NCI-H69 (cell line): ENCODE measurements at places on chromosomes 3 and 15.

GRCh38 chr3:33246786-33247185, 28.2 kb upstream of the SUSD5 start:
- DNase-seq = no peak

- DNase-seq = peak; percentile 41
Measured at GRCh38 chr3:125281381-125281780, 68.8 kb upstream of the SLC12A8 start.

DNA sequence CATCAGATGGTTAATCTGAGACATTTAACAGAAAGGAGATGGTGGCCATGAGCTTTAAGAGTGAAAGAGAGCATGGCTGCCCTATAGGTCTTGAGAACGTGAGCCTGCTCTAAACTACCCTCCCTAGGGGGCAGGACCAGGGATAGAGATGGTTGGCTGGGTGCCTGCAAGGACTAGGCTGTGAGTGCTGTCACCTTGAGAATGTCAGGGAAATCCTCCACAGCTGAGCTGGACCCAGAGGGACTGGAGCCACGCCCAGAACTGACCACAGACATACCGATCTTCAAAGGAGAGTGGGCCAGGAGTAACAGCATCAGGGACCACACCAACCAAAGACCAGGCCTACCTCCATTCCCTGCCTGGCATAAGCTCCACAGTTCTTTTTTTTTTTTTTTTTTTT, 53.6 kb upstream of the UBE2E1 start:
- DNase-seq = peak; percentile 43

DNA sequence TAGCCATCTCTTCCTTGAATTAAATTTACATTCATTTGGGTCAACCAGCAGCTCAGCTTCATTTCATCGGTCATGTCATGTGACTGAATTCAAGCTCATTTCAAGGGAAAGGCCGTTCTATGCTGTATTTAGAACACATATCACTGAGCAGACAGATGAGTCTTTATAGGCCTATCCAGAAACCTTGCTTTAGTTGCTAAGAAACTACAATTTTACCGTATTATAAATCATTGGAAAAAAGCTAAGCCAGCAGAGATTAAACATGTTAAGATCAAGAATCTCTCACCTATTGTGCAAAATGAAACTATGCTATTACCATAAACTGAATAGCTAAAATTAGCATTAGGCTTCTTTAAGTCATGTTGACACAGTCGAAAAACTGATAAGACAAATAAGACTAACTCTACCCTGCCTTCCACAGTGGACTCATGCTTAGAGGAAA, 2.2 kb downstream of the NPTN start:
- peak; percentile 1 for DNase-seq

DNA sequence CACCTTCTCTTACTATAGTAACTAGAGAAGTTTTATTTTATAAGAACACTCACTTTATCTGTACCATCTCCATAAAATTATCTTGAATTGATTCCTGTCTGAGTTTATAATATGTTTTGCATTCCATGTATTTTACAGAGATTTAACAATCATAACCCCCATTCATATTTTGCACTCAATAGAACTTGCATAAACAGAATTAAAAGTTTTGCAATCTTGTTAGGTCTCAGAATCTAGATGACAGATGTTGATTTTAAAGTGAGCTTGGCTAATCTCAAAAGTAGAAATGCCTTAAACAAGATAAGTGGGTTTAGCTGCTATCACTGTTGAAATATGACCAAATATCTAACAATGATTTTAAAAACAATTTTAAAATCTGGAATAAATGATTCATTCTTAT, 107.9 kb upstream of the EPHA6 start:
- DNase-seq = no peak

DNA sequence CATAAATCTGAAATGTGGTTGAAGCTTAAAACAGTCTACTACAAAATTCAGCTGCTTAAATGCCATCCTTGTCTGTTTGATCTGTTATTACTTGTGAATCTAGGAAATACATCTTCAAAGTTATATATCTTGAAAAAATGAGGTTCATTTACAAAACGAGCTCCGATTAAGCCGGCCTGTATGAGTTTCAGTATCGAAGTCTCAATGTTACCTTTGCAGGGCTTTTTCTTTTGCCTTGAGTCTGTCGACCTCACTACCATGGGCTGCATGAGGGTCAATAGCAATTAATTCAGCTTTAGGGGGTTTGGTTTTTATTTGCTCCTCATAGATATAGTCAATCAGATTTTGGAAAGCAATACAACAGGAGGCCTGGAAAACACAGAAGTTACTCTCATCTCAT, 23.2 kb downstream of the ERICH6 start:
- DNase-seq = no peak

- DNase-seq = peak; percentile 22
Measured at GRCh38 chr15:82056958-82057823, 11.4 kb upstream of the MEX3B start.

- DNase-seq = peak; percentile 8
Measured at GRCh38 chr3:135756106-135756668, 209.3 kb upstream of the PPP2R3A start.

GRCh38 chr3:141308588-141309218, 59.6 kb upstream of the ZBTB38 start:
- DNase-seq = peak; percentile 85

DNA sequence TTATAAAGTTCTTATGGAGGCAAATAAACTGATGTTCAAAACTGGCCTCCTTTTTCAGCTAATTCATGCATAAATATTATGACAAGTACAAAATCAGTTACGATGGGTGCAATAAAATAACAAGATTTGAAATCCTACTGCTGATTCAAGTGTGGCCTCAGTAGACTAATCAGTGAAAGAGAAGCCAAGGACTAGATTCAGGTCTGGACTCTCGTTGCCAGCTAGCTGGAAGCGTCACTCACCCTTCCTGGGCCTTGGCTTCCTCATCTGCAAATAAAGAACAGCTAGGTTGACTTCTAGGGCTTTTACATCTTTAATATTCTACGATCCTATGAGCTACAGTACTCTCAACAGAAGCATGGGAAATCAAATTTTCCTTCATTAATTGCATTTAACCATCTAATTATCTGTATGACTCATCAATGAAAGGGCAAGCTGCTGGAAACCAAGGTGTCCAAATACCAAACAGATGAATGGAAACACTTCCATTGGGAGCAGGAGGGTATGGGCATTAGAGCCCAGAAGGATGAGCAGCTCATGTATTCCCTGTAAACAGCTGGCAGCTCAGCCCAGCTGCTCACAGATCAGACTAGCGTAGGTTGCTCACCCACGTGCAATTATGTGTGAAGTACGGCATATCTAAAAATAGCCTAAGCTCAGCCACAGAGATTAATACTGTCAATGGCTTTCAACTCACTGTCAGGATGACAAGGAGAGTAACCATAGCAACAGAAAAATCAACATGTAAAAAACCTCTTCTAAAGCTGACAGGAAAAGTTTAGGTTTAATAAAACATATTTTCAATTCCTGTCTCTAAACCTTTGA, 294.8 kb downstream of the PLCL2 start:
- DNase-seq = peak; percentile 69

DNA sequence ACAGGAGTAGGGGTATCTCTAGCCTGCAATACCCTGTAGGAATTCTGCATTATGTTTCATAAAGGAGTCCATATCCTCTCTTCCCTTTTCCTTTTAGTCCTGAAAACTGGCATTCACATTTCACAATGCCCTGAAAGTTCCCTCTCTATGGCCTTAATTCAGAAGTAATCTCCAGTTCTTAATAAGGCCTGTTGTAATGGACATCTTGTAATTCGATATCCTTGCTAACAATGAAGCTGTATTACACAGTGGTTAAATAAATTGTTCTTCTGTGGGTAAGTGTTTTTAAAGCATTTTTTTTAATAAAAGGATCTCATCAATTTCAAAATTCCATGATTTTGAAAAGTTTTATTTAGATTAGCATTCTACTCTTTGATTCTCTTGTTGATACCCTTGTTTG, 34.3 kb upstream of the NEO1 start:
- no peak for DNase-seq

- DNase-seq = no peak
Measured at GRCh38 chr3:132435224-132435910, 18.1 kb downstream of the DNAJC13 start.

DNA sequence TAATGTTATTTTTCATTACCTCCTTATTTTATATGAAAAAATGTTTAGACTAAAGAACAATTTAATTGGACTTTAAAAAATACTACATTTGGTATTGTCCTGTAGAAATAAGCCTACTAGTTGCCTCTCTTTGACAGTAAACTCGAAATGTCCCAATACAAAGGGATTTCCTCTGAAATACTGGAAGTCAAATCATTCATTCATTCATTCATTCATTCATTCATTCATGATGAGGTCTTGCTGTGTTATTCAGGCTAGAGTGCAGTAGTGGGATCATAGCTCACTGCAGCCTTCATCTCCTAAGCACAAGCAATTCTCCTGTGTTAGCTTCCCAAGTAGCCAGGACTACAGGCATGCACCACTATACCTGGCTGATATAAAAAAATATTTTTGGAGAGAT, 50.6 kb upstream of the PYGO1 start:
- DNase-seq = no peak

DNA sequence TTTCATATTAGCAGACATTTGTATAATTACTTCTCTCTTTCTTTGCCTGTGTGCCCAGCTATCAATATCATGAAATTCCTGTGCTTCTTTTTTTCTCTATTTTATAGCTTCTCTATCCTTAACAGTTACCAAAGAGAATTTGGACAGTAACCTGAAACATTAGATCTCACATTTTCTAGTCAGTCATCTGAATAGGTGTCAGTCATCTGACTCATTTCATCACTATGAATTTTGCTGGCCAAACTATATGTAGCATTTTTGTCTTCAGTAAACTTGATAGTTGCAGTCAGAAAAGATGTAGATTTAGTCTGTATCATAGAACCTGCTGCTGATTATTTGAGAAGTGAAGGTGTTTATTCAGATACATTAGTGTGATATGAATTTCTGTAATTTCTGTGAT, 52.6 kb downstream of the HMG20A start:
- DNase-seq = no peak

DNA sequence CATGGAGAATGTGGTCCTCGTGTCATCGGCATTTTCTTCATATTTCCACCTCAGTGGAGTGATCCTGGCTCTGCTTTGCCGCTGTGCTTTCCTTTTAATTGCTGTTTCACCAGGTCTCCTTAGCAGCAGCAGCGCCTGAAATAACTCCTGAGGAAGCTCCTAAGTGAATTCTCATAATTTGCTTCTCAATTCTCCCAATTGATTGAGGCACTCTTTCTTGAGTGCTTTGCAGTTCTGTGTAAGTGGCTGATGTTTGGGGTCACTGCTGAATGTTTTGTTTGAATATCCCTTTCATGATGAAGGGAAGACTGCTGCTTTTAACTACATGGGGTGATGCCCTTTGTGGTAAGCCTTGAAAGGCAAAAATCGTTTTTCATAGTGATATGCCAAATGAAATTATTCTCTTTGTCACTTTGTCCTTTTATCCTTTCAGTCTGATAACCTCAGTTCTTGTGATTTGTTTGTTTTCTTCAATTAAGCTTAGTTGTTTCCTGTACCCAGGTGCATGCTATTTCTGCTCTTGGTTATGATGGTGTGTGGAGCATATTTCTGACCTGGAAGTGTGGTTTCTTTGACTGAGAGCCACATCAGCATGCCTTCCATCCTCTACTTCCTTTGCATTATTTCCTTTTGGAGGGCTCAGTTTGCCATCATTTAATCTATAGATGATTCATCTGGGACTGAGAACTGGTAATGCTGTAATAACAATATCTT, 36.7 kb downstream of the HMG20A start:
- peak; percentile 37 for DNase-seq

DNA sequence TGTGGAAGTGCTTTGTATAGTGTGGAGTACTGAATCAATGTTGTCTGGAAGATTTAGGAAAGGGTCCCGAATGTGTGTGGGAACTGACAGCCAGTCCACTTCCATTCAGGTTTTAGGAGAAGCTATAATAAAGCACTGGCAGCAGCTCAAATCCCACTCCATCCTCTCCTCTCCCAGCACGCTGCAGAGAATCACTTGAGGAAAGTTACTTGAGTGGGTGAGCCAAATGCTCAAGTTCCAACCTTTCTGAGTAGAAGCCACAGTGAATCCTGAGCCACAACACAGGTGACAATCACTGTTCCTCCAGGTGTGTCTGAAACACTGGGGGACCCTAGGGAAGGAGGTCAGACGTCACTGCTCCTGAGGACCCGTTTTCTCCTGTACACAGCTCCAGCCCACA, 106.5 kb downstream of the TIGIT start:
- DNase-seq = no peak

- no peak for DNase-seq
Measured at GRCh38 chr3:124444075-124444474, 286.2 kb upstream of the UMPS start.

- peak; percentile 67 for DNase-seq
Measured at GRCh38 chr3:39189959-39190269, 2.5 kb downstream of the XIRP1 start.

DNA sequence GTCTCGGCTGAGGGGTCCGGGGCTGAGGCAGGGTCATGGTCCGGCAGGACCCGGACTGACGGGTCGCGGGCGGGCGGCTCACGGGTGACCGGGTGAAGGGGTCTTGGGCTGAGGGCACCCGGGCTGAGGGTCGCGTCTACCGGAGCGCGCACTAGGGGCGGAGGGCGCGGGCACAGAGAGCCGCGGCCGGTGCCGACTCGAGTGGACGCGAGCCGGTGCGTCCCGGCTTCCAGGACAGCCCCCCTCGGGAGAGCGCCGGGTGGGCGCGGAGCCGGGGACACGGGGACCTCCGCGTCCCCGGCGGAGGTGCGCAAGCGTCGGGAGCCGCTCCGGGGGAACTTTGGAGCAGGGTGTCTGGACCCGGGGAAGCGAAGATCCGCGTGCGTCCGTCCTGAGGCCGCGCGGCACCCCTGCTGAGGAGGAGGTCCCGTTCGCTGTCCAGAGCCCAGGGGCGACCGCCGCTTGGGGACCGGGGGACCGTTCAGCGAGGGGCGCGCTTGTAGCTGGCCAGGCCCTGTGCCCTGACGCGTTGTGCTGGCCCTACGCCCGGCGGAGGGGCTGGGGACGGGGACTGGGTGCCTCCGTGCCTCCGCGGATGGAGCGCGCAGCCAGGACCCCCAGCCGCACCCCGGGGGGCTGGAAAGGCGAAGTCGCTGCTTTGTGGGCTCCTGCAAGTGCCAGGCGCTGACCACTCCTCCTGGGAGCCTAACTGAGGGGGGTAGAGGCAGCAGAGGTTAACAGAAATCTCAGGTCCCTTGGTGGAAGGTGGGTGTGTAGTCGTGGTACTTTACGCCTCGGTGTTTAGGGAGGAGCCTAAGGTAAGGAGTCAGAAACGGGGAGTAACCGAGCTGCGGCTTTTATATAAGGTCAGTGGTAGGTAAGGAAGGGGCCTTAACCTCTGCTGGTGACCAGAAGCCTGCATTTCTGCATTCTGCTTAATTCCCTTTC, at the start of gene PPARG:
PPARG (plus strand) TSS at position 889 of the 948 bp plus-strand sequence. CDS start 90,642 bp downstream, outside the sequence.
- peak; percentile 26 for DNase-seq

- peak; percentile 12 for DNase-seq
Measured at GRCh38 chr3:99783011-99783573, 34.6 kb upstream of the CMSS1 start.

GRCh38 chr15:35481992-35482391, 64.0 kb downstream of the DPH6 start:
- peak; percentile 91 for DNase-seq

DNA sequence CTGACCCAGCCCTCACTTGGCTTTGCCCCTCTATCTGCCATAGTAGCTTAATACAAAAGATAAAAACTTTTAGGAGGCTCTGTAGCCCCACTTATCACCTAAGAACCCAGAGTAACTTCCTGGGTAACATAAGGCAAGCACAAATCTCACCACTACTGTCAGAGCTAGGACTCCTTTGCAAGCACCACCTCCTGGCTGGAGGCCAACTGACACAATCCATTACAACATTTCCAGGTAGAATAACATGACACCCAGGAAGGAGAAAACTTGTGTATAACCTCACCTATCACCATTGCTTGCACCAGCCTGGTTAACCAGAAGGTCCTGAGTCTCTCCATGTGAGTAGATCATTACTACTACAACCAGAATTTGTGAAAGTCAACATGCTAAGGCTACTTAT, 230.0 kb downstream of the TUSC7 start:
- no peak for DNase-seq
